ENCODE measurements at places on chromosomes 11 and 22. TPM values are rescaled to one million over a fixed set of nuclear protein-coding genes. Genes with fewer than 3 reads are reported as not detected.

- H3K27ac ChIP-seq = no peak overlapping the region
- no peak for DNase-seq
- no peaks in the 10 kb centered on the region for H3K4me1 ChIP-seq
- H3K27me3 ChIP-seq = no peaks in the 10 kb centered on the region
Measured at GRCh38 chr22:25650833-25651232, 86.4 kb downstream of the GRK3 start.

GRCh38 chr11:75508051-75508561 is 17.6 kb downstream of the GDPD5 start:
- no peak overlapping the region for H3K4me3 ChIP-seq
- no peaks in the 10 kb centered on the region for H3K4me1 ChIP-seq

- no peaks in the 10 kb centered on the region for H3K4me1 ChIP-seq
- H3K36me3 ChIP-seq = no peaks in the 10 kb centered on the region
- no peaks in the 10 kb centered on the region for H3K27me3 ChIP-seq
- H3K27ac ChIP-seq = no peak overlapping the region
Measured at GRCh38 chr11:11027288-11027687, 169.4 kb upstream of the ZBED5 start.

GRCh38 chr22:46469711-46470110 is 67.7 kb downstream of the CELSR1 start:
- H3K27ac ChIP-seq = no peak overlapping the region
- DNase-seq = no peak
- H3K36me3 ChIP-seq = no peaks in the 10 kb centered on the region

DNA sequence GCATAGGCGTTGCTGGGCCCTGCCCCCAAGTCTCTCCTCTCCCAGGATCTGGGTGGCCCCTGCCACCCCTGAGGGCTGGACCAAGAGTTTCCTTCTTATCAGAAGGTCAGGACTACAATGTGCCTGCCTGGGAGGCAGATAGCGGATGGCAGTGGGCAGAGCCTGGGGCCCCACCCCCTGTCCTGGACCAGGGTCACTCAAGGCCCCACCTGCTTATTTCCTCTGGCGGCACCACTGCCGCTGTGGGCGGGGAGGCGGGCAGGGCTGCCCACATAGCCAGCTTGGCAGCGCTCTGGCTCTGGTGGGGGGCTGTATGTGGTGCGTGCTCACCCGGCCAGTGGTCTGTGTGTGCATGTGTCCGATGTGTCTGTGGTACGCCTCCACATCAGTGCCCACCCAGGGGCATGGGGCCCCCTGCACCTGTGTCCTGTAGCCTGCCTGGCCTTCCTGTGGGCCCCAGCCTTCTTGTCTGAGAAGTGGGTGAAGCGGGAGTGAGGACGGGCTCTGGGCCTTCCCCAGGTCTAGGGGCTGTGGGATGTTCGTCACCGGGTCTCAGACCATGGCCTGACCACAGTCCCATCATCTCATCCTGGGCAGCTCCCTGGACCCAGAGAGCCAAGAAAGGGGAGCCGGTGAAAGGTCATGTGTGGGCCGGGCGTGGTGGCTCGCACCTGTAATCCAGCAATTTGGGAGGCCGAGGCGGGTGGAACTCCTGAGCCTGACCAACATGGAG is 3.0 kb downstream of the GAS2L1 start:
- H3K27me3 ChIP-seq = peaks cover 1% of the 10 kb centered on the region
- DNase-seq = no peak
- H3K4me3 ChIP-seq = peak overlapping the region; percentile 75
- H3K4me1 ChIP-seq = peaks cover 69% of the 10 kb centered on the region
- peak overlapping the region; percentile 88 for H3K27ac ChIP-seq
- H3K36me3 ChIP-seq = no peaks in the 10 kb centered on the region

GRCh38 chr11:64238999-64239398 is 1.9 kb upstream of the FKBP2 start:
- peaks cover 66% of the 10 kb centered on the region for H3K4me1 ChIP-seq
- no peak for DNase-seq
- no peak overlapping the region for H3K4me3 ChIP-seq
- H3K27ac ChIP-seq = peak overlapping the region; percentile 100
- no peaks in the 10 kb centered on the region for H3K27me3 ChIP-seq
- H3K36me3 ChIP-seq = peaks cover 50% of the 10 kb centered on the region

GRCh38 chr22:30265131-30265720 is 1.4 kb downstream of the OSM start:
- DNase-seq = no peak
- no peak overlapping the region for H3K4me3 ChIP-seq
- no peaks in the 10 kb centered on the region for H3K27me3 ChIP-seq
- peak overlapping the region; percentile 72 for H3K27ac ChIP-seq
- H3K4me1 ChIP-seq = peaks cover 20% of the 10 kb centered on the region
- H3K36me3 ChIP-seq = no peaks in the 10 kb centered on the region

DNA sequence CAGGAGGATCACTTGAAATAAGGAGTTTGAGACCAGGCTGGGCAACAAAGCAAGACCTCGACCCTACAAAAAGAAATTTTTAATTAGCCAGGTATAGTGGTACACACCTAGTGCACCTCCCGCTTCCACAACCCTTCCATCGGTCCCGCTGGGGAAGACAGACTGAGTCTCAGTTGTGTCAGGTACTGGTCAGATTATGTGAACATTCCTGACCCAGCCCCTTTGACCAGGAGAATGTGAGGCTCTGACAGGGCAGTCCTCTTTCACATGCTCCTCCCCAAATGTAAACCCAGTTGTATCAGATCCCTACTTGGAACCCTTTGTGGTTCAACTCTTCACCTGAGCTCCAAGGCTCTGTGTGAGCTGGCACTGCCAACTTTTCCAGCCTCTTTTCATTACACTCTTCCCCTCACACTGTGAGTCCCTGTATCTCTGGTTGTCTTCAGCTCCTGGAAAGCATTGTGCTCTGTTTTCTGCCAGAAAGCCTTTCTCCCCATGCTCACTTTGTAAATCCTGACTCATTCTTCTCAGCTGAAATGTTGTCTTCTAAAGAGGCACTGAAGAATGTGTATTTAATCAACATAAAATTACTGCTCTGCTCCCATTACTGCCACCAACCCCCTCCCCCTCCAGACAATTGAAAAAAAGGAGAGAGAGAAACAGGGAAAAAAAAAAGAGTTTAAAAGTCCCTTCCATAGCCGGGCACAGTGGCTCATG is 2.1 kb upstream of the TTLL12 start:
- H3K27me3 ChIP-seq = no peaks in the 10 kb centered on the region
- H3K27ac ChIP-seq = no peak overlapping the region
- DNase-seq = no peak
- H3K36me3 ChIP-seq = no peaks in the 10 kb centered on the region
- H3K4me3 ChIP-seq = no peak overlapping the region

- peak overlapping the region; percentile 4 for H3K4me3 ChIP-seq
- no peaks in the 10 kb centered on the region for H3K27me3 ChIP-seq
- H3K27ac ChIP-seq = peak overlapping the region; percentile 50
- no peak for DNase-seq
- H3K4me1 ChIP-seq = peaks cover 43% of the 10 kb centered on the region
Measured at GRCh38 chr22:19959043-19959586, 17.5 kb upstream of the TXNRD2 start.

DNA sequence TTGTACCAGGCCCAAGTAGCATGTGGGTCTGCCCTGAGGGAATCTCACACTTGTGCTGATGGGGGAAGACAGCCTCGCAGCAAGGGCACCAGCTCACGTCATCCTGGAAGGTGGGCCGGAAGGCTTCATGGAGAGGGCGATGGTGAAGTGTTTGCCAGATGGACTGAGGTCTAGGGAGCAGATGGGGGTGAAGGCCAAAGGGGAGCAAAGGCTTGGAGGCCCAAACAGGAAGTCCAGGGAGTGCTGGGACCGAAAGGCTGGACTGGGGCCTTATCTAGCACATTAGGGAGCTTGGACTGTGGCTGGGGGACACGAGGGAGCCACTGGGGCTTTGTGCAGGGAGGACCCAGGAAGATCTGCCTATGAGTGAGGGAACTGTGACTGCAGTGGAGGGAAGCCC is 1.2 kb upstream of the TNFRSF13C start:
- no peak for DNase-seq
- no peak overlapping the region for H3K27ac ChIP-seq
- no peak overlapping the region for H3K4me3 ChIP-seq
- H3K4me1 ChIP-seq = peaks cover 16% of the 10 kb centered on the region

DNA sequence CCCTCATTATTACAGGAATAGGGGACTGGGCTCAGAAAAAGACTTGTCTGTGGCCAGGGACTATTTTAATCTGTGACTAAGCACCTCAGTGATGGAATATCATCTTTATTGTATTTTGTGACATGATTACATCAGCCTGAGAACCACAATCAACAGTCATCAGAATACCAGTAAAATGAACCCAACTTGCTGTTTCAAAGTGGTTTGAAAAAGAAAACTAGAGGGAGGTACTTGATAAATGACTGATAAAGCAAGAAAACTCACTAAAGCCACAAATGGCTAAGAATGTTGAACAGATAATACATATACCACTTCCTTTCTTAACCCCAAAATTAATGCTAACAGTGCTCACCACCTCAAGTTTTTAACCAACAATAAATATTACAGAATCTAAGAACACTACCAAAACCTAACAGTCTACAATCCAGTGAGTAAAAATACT is 155.7 kb downstream of the ATG16L2 start:
- no peak overlapping the region for H3K27ac ChIP-seq
- H3K36me3 ChIP-seq = peaks cover 18% of the 10 kb centered on the region
- H3K27me3 ChIP-seq = no peaks in the 10 kb centered on the region
- H3K4me3 ChIP-seq = no peak overlapping the region
- H3K4me1 ChIP-seq = no peaks in the 10 kb centered on the region
- no peak for DNase-seq

- H3K36me3 ChIP-seq = no peaks in the 10 kb centered on the region
- H3K4me3 ChIP-seq = no peak overlapping the region
Measured at GRCh38 chr22:32574411-32574810, 99.8 kb downstream of the FBXO7 start.

- H3K27ac ChIP-seq = no peak overlapping the region
- H3K27me3 ChIP-seq = no peaks in the 10 kb centered on the region
- no peak overlapping the region for H3K4me3 ChIP-seq
- peaks cover 80% of the 10 kb centered on the region for H3K36me3 ChIP-seq
- peaks cover 25% of the 10 kb centered on the region for H3K4me1 ChIP-seq
- DNase-seq = no peak
Measured at GRCh38 chr22:46795140-46795539, 32.7 kb downstream of the TBC1D22A start.

DNA sequence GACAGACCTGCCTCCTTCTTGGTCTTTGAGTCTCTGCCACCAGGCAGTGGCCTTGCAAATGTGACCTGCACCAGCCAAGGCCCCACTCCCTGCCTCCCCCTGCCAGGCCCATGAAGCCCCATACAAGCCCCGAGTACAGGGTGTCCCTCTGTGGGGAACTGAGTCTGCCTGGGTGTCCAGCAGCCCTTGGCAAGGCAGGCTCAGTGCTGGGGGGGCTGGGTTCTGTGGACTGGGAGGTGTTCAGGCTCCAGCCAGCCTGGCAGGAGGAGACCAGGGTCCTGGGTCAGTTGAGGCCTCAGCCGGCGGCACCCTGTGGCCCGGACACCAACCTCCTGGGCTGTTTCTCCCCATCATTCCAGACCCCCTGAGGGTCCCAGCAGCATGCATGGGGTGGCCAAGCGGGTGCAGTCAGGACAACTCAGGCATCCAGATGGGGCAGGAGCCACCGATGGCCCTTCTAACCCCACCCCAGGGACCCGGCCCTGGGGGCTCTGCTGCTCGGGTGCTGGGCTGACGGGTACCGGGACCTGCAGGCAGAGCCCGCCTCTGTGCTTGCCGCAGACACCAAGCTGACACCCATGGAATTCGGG is 5.7 kb downstream of the MUC5AC start:
- H3K4me1 ChIP-seq = no peaks in the 10 kb centered on the region
- no peak overlapping the region for H3K4me3 ChIP-seq
- no peak overlapping the region for H3K27ac ChIP-seq
- DNase-seq = no peak

- no peaks in the 10 kb centered on the region for H3K27me3 ChIP-seq
- H3K27ac ChIP-seq = no peak within 1 kb of the TSS
- DNase-seq = no peak
- H3K4me1 ChIP-seq = no peaks in the 10 kb centered on the region
- no peak within 1 kb of the TSS for H3K4me3 ChIP-seq
Measured at GRCh38 chr11:133531971-133532651, at the start of gene OPCML. TSS of gene OPCML (minus strand) at chr11:133532501.

DNA sequence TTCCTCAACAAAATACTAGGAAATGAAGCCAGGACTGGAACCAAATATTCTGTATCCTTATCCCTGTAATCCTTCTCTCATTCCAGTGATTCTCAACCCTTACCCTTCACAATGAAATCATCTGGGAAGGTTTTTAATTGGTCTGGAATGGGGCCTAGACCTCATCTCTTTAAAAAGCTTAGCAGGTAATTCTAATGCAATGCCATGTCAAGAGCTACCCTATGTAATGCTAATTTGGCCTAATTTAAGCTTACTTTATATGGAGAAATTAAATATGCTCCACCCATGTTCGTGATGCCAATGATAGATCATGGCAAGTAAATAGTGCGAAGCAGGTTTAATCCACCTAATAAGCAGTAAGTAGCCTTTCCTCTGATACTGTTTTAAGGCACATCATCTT is 101.7 kb downstream of the SGSM3 start:
- peaks cover 4% of the 10 kb centered on the region for H3K4me1 ChIP-seq
- no peaks in the 10 kb centered on the region for H3K36me3 ChIP-seq
- H3K27me3 ChIP-seq = no peaks in the 10 kb centered on the region
- H3K4me3 ChIP-seq = no peak overlapping the region
- no peak for DNase-seq

DNA sequence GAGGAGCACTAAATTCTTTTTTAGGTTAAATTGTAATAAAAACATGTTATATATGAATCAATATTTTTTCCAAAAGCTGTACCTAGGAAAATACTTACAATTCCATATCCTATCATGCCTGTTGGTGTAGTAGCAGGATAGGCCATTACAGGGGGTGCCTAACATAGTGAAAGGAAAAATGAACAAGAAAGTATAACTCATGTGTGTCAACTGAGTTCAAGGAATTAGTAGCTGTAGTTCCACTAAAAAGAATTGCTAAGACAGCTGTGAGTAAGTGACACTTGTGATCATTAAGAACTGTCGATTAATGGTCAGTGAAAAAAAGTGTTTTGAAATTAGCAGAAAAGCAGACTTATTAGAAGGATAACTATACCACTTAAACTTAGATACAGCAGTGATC is 92.4 kb downstream of the PICALM start:
- H3K4me3 ChIP-seq = no peak overlapping the region
- H3K27me3 ChIP-seq = no peaks in the 10 kb centered on the region
- DNase-seq = no peak
- H3K4me1 ChIP-seq = no peaks in the 10 kb centered on the region
- no peaks in the 10 kb centered on the region for H3K36me3 ChIP-seq
- no peak overlapping the region for H3K27ac ChIP-seq

Gene PTS
- 18.4 TPM for total RNA-seq

Gene NNMT
- total RNA-seq = 94.0 TPM

Gene CHRDL2
- not detected for total RNA-seq

Gene CREBZF
- total RNA-seq = 67.3 TPM

Gene APOBEC3A
- 1.6 TPM for total RNA-seq

Gene TENM4
- total RNA-seq = 18.0 TPM

Gene TST
- 65.2 TPM for total RNA-seq

Gene TSSK2
- 0.18 TPM for total RNA-seq

Gene ZFPL1
- total RNA-seq = 24.0 TPM

Gene KIRREL3
- not detected for total RNA-seq

Gene INS
- not detected for total RNA-seq

Gene TMEM45B
- 127 TPM for total RNA-seq

Gene RGL4
- not detected for total RNA-seq

Measured in esophagus squamous epithelium (tissue), 5 donors.